ENCODE measurements at places on chromosomes 5 and 9.

DNA sequence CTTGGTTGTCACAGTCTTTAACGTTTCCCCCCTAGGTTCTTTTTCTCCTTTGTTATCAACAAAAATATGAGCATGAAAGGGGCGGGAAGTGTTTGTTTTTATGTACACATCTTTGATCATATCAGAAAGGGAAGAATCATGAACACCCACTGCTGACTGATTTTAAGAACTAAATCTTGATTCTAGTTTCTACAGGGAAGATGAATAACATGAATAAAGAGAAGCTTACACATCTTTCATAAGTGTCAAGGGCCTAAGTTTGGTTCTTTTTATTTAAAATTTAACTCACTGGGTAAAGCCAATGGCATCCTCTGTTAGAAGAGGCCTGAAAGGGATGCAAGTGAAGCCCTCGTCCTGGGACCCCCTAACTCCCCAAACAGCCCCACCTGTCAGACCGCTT, 14.8 kb upstream of the CTNNA1 start:
- no peak for DNase-seq

GRCh38 chr5:10746711-10747110, 14.3 kb downstream of the DAP start:
- no peak for DNase-seq

DNA sequence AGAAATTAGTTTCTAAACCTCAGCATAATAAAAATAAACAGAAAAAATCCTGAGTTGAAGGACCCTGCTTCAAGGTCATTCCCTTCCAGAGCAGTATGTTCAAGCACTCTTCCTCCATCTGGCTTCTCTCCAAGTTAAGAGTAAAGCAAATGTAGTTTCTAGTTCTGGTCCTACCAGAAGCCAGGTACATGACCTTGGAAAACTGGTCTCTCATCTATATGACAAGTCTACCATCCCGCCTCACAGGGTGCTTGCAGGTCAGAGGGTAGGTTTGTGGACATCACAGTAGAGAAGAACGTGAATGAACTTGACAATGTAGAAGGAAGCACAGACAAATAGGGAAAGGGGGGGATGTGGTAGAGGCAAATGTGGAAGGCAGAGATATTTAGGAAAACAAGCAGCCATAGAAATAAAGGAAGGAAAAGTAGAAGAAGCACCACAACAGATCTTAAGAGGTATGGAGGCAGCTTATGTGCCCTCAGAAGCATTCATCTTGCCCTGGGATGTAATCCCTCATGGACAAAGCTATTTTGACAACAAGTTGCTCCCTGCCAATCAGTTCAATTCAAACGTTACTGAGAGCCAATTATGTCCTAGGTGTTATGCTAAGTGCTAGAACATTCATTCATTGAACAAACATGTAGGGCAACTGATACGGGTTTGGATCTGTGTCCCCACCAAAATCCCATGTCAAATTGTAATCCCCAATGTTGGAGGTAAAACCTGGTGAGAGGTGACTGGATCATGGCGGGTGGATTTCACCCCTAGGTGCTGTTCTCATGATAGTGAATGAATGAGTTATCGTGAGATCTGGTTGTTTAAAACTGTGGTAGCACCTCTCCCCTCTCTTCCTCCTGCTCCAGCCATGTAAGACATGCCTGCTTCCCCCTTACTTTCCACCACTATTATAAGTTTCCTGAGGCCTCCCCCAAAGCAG, 23.7 kb upstream of the CTNNAL1 start:
- peak; percentile 2 for DNase-seq

- peak; percentile 56 for DNase-seq
Measured at GRCh38 chr9:104725014-104725413, 22.5 kb upstream of the NIPSNAP3A start.

- no peak for DNase-seq
Measured at GRCh38 chr5:44708602-44709001, 100.1 kb upstream of the MRPS30 start.

DNA sequence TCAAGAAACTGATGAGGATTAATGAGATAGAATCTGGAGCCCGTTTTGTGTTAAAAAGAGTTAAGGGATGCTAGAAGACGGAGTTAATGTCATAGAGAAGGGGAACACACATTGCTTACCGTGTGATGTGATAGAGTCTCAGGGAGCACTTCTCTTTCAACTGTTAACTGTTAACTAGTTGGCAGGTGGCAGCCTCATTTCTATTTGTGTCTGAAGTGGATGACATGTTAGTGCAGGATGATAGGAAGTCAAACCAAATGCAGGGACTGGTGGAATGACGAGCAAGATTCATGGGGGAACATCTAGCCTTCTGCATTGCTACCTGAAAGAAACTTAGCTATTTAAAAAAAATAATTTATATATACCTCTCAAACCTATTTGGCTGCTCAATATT, 222.7 kb downstream of the MAST4 start:
- DNase-seq, result peak; percentile 12

DNA sequence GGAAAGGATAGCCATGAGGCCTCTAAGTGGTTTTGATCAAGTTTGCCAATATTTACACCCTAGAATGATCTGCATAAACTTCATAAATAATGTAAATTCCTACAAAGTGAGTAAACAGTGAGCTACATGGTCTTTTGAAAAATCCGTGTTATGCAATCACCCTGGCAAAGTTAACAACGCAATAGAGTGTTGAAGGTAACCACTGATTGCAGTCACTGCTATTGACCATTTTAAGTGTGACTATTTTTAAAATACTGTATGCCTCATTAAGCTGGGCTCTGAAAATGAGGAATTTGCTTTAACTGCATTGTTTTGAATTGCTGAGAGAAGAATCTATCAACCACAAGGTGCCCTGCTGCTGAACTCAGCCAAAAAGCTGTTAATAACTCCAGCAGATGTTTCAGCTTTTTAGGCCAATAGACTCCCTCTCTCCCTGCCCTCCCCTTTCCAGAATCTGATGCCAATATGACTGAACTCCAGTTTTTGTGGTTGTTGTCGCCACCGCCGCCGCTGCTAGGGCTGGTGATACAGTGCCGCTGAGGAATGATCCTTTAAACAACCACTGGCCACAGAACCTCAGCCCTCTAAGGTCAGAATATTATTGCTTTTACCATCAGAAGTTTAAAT, 35.3 kb upstream of the SMARCA2 start:
- no peak for DNase-seq

- no peak for DNase-seq
Measured at GRCh38 chr5:142924135-142924883, 154.1 kb downstream of the ARHGAP26 start.

GRCh38 chr5:153711755-153712154, 221.3 kb downstream of the GRIA1 start:
- no peak for DNase-seq

DNA sequence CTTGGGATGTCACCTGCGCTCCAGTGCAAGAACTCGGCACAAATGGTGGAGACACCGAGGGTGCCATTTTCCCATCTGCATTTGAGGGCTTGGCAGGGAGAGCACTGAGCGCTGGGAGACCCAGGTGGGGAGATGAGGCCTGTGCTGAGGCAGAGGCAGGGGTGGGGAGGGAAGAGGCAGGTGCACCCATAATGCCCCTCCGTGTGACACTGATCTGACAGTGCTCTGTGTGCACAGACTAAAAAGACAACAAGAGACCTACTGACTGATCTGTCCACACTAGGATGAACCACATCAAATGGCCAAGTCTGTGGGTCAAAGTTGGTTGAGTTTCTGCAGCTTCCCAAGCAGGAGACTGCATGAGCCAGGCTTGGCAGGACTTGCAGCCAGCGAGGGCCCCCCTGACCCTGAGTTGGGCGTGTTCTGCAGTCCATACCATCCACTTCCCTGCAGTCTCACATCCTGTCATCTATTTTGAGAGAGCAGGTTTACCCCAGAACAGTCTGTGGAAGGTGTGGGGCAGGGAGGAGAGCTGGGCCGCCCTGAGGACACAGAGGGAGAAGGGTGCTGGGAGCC, 41.9 kb downstream of the NEK6 start:
- DNase-seq, result no peak

GRCh38 chr5:138974227-138975063, 99.3 kb upstream of the LRRTM2 start:
- no peak for DNase-seq

DNA sequence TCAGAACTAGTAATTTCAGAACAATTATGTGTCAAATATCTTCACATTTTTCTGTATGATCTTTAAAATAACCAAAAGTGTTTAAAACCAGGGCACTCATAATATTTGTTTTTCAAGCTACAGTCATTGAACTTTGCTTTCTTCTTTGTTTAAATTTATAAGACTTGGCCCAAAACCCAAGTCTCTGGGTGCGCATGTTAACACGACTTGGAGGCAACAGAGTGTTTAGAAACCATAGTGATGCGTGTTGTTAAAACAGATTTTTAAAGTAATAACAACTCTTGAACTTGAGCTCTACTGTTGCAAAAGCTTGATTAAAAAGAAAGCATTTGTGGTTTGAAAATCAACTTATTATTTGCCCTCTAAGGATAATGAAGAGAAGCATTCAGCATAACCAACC, 26.0 kb upstream of the GRIN3A start:
- DNase-seq, result no peak

- no peak for DNase-seq
Measured at GRCh38 chr5:64615895-64616294, 74.4 kb upstream of the SHISAL2B start.

- DNase-seq, result no peak
Measured at GRCh38 chr5:76490960-76491359, 87.9 kb downstream of the IQGAP2 start.

- DNase-seq, result no peak
Measured at GRCh38 chr9:91994422-91994821, 44.4 kb upstream of the ROR2 start.

DNA sequence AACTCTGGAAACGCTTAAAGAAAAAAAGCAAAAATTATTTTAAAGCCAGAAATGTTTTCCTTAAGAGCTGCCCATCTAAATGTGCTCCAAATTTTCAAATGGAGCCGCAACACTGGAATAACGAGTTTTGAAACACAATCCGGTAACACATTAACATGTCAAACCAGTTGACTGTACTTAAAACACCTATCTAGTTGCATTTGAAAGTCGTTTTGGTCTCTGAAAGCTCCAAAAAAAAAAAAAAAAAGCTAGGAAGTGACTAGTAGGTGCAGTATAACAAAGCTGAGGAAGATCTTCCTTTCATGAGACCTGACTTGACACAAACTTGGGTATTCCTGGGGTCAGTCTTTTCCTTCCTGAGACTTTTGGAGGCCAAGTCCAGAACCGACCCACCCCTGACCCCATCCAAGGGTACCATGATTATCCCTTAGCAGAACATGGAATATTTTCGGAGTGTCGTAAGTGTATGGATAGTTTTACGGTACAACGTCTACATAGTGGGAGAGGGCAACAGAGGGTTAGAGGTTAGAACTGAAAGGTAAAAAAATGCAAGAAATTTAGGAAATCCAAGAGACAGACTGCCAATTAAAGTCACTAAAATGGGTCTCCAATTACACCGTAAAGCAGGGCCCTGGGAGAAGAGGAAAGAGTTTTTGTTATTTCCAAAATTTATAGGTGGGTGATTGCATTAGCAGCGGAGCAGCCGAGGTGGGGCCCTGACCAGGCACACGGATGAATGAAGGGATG, 812 bp downstream of the CETN3 start:
- no peak for DNase-seq
